HFFc6 (cell line): ENCODE measurements at places on chromosomes 7 and 10. TPM values are rescaled to one million over a fixed set of nuclear protein-coding genes. Genes with fewer than 3 reads are reported as not detected.

DNA sequence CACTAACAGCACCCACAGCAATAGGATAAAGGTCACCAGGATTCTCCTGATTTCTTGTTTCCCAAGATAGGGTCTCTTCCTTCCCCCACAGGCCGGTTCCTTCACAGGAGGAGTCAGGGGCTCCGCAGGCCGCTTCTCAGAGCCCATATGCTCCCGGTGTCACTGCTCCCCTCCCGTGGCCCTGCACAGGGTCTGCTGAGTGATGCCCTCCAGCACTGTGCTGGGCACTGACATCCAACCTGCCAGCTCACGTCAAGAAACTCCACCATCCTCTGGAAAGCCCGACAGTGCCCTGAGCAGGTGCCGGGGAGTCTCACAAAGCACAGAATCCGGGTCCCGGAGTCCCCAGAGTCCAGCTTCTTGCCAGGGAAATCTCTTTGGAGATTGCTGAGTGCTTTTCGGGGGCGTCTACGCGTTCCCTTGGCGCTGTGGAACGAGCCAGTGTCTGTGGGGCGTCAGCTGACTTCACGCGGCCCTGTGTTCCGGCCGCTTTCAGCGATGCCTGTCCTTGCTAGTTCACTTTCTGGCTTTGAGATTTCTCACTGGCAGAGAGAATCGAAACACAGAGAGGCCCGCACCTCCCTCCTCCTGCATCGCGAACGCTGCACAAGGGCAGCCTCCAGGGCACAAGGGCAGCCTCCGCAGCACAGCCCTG is 567.5 kb downstream of the DNAJB6 start:
- peaks cover 10% of the 10 kb centered on the region; the same call in 1 of the 2 replicates for H3K27me3 ChIP-seq
- DNase-seq: no peak
- no peaks in the 10 kb centered on the region for H3K4me1 ChIP-seq
- no peak overlapping the region for H3K4me3 ChIP-seq
- no peak overlapping the region for H3K27ac ChIP-seq

- peaks cover 50% of the 10 kb centered on the region for H3K27me3 ChIP-seq
- H3K27ac ChIP-seq: no peak overlapping the region
- H3K36me3 ChIP-seq: no peaks in the 10 kb centered on the region
- no peak for DNase-seq
- H3K4me3 ChIP-seq: no peak overlapping the region
Observed at GRCh38 chr10:71520042-71520441, 123.3 kb downstream of the CDH23 start.

DNA sequence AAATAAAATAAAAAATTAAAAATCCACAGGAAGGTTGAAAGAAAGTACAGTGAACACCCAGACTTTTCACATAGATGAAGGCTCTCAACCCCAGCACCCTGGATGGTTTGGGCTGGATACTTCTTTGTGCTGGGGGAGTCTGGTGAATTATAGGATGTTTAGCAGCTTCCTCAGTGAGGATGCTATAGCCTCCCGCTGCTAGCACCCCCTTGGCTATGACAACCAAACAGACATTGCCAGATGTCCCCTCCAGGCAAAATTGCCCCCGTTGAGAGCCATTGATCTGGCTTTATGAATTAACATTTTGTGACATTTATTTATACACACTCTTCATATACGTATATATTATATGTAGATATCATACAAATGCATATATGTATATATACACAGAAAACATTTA is 21.6 kb downstream of the SMKR1 start:
- DNase-seq: no peak
- H3K27me3 ChIP-seq: peaks cover 28% of the 10 kb centered on the region
- H3K4me3 ChIP-seq: no peak overlapping the region
- no peak overlapping the region for H3K27ac ChIP-seq
- H3K36me3 ChIP-seq: no peaks in the 10 kb centered on the region; the same call in 1 of the 2 replicates
- H3K4me1 ChIP-seq: peaks cover 15% of the 10 kb centered on the region

DNA sequence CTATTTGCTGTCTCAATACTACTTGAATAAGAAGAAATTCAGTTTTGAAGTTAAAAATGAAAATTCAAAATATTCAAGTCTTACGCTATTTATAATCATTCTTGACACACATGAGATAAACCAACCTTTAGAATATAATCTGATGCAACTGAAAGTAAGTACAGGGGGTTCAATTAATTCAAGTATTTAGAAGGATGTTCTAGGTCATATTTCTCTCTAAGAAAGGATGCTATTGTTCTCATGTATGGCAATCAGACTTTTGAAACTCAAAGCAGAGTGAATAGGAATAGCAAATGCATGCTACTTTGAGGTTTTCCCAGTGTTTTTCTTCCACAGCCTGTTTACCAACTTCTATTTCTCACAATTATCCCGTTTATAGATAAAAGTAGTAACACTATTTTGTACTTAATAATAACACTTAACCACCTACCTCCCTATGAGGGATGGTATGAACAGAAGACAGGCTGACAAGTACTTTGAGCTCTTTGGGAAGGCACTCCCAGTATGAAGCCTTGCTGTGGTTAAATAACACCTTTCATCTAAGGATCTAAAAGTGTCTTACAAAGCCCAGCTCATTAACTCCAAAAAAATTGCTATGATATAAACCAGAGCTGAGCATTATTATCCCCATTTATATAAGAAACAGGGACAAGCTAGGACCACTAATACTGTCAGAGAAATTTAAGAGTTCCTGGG is 18.0 kb upstream of the SPOCK2 start:
- peaks cover 1% of the 10 kb centered on the region for H3K27me3 ChIP-seq
- no peak overlapping the region for H3K4me3 ChIP-seq
- no peak overlapping the region for H3K27ac ChIP-seq
- H3K36me3 ChIP-seq: peaks cover 19% of the 10 kb centered on the region
- DNase-seq: no peak
- H3K4me1 ChIP-seq: peaks cover 24% of the 10 kb centered on the region

DNA sequence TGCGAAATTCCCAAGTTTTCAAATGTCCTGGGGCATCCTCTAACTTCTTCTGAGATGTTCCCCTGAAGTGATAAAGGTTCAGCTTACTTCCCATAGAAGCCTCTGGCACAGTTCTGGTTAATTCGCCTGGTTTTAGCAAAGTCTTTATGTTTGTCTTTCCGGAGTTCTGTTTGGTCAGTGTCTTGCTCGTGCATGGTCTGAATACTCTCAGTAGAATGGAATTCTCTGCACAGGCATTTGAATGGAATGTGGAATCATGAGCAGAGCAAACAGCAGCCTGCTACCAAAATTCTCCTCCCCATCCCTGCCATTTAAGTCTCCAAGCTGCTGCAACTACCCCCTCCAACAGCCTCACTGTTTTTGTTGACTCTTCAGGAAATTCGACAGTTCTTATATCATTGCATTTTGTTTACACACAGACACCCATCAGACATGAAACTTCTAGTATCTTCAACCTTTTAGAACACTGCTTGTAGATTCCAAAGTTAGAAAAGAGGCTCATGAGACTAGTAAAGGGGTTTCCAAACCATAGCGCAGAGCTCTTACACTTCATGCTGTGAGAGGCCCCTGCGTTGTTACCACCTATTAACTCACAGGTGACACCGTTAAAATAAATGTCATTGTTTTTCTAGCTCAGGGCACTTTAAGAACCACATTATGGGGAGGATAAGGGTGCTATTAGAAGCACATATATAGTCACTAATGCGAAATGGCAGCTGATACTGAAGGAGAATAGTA is 129.7 kb downstream of the PLCE1 start:
- peak overlapping the region; percentile 43 for H3K27ac ChIP-seq
- no peaks in the 10 kb centered on the region for H3K27me3 ChIP-seq
- peak; percentile 90 for DNase-seq
- H3K36me3 ChIP-seq: peaks cover 3% of the 10 kb centered on the region; the same call in 1 of the 2 replicates
- peaks cover 2% of the 10 kb centered on the region; the same call in 1 of the 2 replicates for H3K4me1 ChIP-seq

DNA sequence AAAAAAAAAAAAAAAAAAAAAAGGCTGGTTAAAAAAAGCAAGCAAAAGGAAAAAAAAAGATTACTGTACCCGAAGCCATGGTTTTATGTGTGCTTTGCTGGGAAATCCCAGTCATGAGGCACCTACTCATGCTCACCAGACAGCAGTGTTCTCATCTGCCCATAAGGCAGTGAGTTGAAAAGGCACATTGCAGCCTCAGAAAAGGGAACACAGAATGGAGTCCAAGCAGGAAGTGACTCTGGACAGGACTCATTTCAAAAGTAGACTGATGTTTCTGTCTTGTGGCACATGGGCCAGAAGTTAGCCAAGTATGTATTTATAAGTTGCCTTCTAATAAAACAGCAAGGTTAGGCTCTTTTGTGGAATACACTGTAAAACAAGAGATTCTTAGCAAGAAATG is 40.2 kb downstream of the PDSS1 start:
- no peak overlapping the region for H3K4me3 ChIP-seq
- no peaks in the 10 kb centered on the region for H3K4me1 ChIP-seq
- H3K27ac ChIP-seq: 0 out of 2 replicates have a peak overlapping the region, but pooled peaks have one; percentile 9
- peaks cover 23% of the 10 kb centered on the region for H3K36me3 ChIP-seq

GRCh38 chr10:93566435-93567276 is at the start of gene FFAR4:
FFAR4 (plus strand) TSS chr10:93566665; CDS start chr10:93566721, 56 bp downstream.
- H3K27me3 ChIP-seq: peaks cover 51% of the 10 kb centered on the region
- H3K4me1 ChIP-seq: peaks cover 7% of the 10 kb centered on the region; the same call in 1 of the 2 replicates
- H3K36me3 ChIP-seq: no peaks in the 10 kb centered on the region

- no peak overlapping the region for H3K4me3 ChIP-seq
- no peak for DNase-seq
- no peaks in the 10 kb centered on the region for H3K36me3 ChIP-seq
- H3K27ac ChIP-seq: no peak overlapping the region
Observed at GRCh38 chr10:103558911-103559310, 65.4 kb downstream of the NEURL1 start.

DNA sequence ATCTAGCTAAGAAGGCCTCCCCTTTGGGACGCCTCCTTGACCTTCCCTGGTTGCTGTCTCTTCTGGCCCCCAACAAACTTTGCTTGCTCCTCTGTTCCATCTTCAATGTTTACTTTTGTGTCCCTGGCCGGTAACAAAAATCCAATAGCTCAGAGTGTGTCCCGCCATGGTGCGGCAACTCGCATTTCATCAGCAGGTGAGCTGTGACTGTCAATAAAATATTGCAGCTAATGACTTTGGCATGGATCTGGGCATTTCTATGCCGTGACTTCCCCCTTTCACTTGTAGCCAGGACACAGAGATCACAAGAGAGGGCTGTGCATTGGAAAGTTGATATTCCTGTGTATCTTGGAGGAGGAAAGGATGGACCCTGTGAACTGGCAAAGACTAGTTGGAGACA is 317.6 kb downstream of the RPS24 start:
- H3K4me1 ChIP-seq: no peaks in the 10 kb centered on the region
- no peak for DNase-seq
- no peaks in the 10 kb centered on the region for H3K36me3 ChIP-seq
- H3K27me3 ChIP-seq: peaks cover 20% of the 10 kb centered on the region
- no peak overlapping the region for H3K4me3 ChIP-seq

DNA sequence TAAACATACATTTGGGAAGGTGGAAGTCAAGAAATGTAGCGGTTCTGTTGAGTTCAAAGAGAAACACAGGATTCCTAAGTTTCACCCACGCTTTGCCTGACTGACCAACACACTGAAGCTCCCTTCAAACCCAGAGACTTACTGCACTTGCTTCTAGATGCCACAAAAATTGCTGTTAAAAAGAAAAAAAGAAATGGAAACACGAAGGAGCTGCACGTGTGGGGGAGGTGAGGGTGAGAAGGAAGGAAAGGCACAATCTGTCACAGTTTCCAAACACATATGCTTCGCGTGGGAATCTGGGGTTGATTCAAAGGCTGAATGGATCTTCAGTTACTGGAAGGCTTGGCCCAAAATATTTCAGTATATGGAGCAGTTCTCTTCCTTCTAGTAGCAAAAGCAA is 495.6 kb downstream of the DNAJB6 start:
- H3K4me3 ChIP-seq: no peak overlapping the region
- no peaks in the 10 kb centered on the region; the same call in 1 of the 2 replicates for H3K36me3 ChIP-seq
- H3K27me3 ChIP-seq: no peaks in the 10 kb centered on the region

DNA sequence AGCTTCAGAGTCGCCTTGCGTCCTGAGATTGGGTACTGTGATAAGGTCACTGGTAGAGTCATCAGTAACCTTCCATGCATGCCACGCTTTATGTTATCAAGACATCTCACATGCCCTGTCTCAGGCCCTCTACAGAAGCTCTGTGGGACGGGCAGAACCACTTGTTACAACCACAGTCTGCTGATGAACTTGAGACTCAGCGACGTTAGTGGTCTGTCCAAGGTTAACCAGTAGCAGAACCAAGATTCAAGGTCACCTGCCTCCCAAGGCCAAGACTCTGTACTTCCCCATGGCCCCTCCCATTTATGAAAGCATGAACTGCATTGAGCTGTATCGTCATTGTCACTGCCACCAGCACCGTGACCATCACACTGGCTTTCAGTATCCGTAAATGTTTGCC is 15.0 kb downstream of the IQCE start:
- no peak overlapping the region for H3K27ac ChIP-seq
- H3K36me3 ChIP-seq: peaks cover 16% of the 10 kb centered on the region
- DNase-seq: no peak
- peaks cover 16% of the 10 kb centered on the region for H3K4me1 ChIP-seq

DNA sequence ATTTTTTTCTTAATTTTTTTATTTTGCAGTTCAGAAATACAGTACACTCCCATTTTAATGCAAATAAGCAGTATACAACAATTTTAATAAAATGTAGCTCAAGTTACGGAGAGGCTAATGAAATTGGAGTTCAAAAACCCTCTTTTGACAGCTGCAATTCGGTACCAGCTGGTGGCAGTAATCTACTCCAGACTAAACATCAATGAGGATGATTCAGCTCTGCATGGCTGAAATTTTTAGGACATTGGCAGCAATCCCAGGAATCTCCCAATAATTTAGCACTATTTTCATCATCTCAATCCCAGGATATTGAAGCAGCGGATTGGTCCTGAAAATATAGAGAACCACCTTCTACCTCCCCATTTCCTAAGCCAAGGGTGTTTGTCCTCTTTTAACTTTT is 278.8 kb downstream of the CACNA2D1 start:
- DNase-seq: peak; percentile 63
- H3K27ac ChIP-seq: no peak overlapping the region
- no peaks in the 10 kb centered on the region for H3K27me3 ChIP-seq
- peaks cover 26% of the 10 kb centered on the region for H3K4me1 ChIP-seq
- no peaks in the 10 kb centered on the region for H3K36me3 ChIP-seq

GRCh38 chr10:91307489-91307888 is 87.0 kb downstream of the PCGF5 start:
- no peak overlapping the region for H3K27ac ChIP-seq
- no peak overlapping the region for H3K4me3 ChIP-seq
- no peak for DNase-seq
- peaks cover 7% of the 10 kb centered on the region; the same call in 1 of the 2 replicates for H3K4me1 ChIP-seq

- H3K4me1 ChIP-seq: no peaks in the 10 kb centered on the region
- H3K4me3 ChIP-seq: no peak overlapping the region
- peaks cover 7% of the 10 kb centered on the region for H3K27me3 ChIP-seq
- H3K36me3 ChIP-seq: no peaks in the 10 kb centered on the region
- H3K27ac ChIP-seq: no peak overlapping the region
- DNase-seq: no peak
Observed at GRCh38 chr10:57654856-57655255, 612.8 kb downstream of the IPMK start.

The NUDCD3 gene
- total RNA-seq: 79.2 to 107 TPM (median 94.8 TPM) in 3 replicates

The ZNF117 gene
- 0.99 to 1.6 TPM (median 1.1 TPM) in 3 replicates for total RNA-seq

The ADRA2A gene
- not detected in 3 replicates for total RNA-seq

The ABCA13 gene
- 0.04 to 0.05 TPM (median 0.05 TPM) in 3 replicates for total RNA-seq

The ASB10 gene
- not detected in 3 replicates for total RNA-seq

The GIMAP2 gene
- total RNA-seq: not detected in 3 replicates

The VWA2 gene
- not detected in 3 replicates for total RNA-seq

The ACHE gene
- 0.15 to 0.21 TPM in 2 of 3 replicates, not detected in the other for total RNA-seq

The CYP3A4 gene
- not detected in 3 replicates for total RNA-seq

The PURB gene
- 23.7 to 32.2 TPM (median 28.0 TPM) in 3 replicates for total RNA-seq

The ADARB2 gene
- total RNA-seq: not detected in 3 replicates

The C10orf62 gene
- total RNA-seq: not detected in 2 replicates

The OR6V1 gene
- total RNA-seq: not detected in 2 replicates
